ENCODE measurements at places on chromosomes 6 and 20.

- DNase-seq, result no peak
Measured at GRCh38 chr6:152696522-152696921, 1.2 kb upstream of the MYCT1 start.

DNA sequence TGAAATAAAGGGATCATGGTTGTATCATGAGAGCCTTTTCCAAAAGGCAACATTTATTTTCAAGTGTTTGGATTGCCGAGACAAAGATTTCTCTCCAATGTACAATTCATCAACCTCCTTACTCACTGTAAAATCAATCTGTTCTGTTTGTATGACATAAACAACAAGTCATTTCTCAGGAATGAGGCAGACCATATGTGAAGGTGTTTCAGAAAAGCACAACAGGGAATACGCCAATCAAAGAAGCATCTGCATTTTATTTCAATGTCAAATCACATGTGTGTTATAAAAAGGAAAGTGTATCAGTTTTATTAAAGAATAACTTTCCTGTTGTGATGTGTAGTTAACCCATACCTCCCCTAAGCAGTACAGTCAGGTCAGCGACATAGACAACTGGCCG lies 653.7 kb downstream of the TFAP2A start:
- no peak for DNase-seq

- DNase-seq, result no peak
Measured at GRCh38 chr6:140871911-140872310, 1260.8 kb upstream of the GJE1 start.

GRCh38 chr20:41050361-41051008 lies 21.9 kb downstream of the TOP1 start:
- no peak for DNase-seq

- DNase-seq, result no peak
Measured at GRCh38 chr6:34366639-34366921, 25.9 kb downstream of the NUDT3 start.
